ENCODE measurements at places on chromosomes 7 and 10. TPM values are rescaled to one million over a fixed set of nuclear protein-coding genes. Genes with fewer than 3 reads are reported as not detected.
A peak's percentile ranks its signal among the peaks of the same experiment; 100 is the strongest.

Gene FZD1
- total RNA-seq = 7.3 TPM

Gene C1GALT1
- total RNA-seq = 38.9 TPM

Gene KLLN
- 0.60 TPM for total RNA-seq

Gene WEE2
- total RNA-seq = not detected

Gene PCBD1
- 86.7 TPM for total RNA-seq

Gene LAMB4
- not detected for total RNA-seq

GRCh38 chr7:30896036-30896435 is 15.6 kb upstream of the AQP1 start:
- DNase-seq = peak; percentile 16

GRCh38 chr10:126387041-126387921 is 996 bp downstream of the ADAM12 start:
- peak; percentile 84 for DNase-seq

DNA sequence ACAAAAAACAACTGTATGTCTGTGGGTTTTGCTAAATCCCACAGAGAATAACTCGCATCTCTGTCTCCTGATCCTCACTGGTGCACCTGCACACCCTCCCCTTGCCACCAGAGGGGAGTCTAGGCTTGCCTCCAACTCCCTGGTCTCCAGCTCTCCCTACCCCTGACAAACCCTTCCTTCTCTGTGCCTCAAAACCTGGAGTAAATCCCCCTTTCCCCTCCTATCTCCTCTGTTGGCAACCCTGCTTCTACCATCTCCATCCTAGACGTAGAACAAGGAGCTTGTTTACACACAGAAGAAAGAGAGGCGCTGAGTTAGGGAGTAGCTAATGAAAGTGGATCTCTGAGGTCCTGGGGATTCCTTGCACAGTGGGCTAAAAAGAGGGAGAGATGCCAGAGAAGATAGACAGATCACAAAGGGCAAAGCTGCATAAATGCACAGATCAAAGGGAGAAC is 6.0 kb downstream of the MBLAC1 start:
- peak; percentile 84 for DNase-seq

DNA sequence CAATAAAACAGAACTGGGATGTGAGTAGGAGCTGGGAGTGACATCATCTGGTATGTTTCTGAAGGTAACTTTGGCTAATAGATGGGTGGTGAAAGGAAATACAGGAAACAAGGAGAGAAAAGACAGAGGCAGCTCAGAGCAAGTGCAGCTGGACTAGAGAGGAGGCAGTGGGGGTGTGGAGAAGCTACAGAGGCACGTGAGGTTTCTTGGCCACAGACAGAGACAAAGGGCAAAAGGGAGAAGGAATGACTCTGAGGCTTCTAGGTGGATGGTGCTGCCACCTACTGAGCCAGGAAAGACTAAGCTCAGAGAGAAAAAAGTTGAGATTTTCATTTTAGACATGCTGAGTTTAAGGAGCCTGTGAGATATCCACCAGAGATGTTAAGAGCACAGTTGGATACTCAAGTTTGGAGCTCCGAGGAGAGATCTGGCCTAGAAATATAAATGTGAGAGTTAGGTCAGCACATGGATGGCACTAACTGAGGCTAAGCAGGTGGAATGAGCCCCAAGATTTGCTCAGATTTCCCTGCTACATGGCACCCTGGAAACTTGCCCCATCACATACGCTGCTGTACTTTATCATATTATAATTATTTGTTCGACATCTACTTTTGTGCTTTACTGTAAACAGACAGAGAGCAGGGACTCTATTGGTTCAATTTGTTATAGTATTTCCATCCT is 293.0 kb upstream of the IMMP2L start:
- peak; percentile 72 for DNase-seq

- DNase-seq = no peak
Observed at GRCh38 chr10:49389361-49389933, 6.4 kb downstream of the DRGX start.

- no peak for DNase-seq
Observed at GRCh38 chr7:138662076-138662990, 38.8 kb downstream of the SVOPL start.

- DNase-seq = no peak
Observed at GRCh38 chr10:54131833-54132232, 669.2 kb downstream of the PCDH15 start.

GRCh38 chr7:45566386-45566785 is 7.8 kb upstream of the ADCY1 start:
- DNase-seq = no peak

- no peak for DNase-seq
Observed at GRCh38 chr7:99129001-99129400, 14.9 kb downstream of the SMURF1 start.

GRCh38 chr10:75395066-75395931 is 6.3 kb downstream of the ZNF503 start:
- DNase-seq = peak; percentile 73

DNA sequence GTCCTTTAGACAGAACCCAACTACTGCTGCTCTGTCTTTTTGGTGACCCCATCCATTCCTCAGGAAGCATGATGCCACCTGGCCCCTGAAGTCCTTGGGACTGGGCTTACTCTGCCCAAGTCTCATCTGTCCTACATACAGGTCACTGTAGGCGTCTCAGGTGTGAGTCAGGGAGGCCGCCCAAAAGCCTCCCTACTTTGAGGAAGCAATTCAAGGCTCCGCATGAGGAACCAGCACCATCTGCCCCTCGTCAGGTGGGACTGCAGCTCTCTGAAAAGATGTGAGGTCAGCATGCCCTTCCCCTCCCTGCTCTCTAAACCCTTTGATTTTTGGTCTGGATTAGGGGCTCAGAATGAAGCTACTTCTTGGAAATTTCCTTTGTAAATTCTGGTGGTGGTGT is 354.8 kb downstream of the CXCL12 start:
- no peak for DNase-seq

GRCh38 chr10:75611172-75611992 is 180.0 kb downstream of the LRMDA start:
- DNase-seq = no peak

Data from mucosa of descending colon (tissue), 3 donors.